ENCODE measurements at places on chromosomes 11 and 22.

DNA sequence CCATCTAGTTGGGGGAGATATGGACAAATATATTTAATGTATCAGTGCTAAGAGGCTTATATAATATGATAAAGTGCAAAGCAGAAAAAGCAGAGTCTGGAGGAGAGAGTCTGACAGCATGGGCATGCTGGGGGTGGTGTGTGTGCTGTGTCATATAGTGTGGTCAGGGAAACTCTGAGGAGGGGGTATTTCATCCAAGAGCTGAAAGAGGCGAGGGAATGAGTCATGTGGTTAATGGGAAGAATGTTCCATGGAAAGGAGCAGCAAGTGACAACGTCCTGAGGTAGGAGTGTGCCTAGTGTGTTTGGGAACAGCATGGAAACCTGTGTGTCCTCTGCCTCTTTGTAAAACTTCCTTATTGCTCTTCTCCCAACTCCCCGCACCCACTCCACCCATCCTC is 38.0 kb downstream of the EIF3F start:
- no peak for DNase-seq

DNA sequence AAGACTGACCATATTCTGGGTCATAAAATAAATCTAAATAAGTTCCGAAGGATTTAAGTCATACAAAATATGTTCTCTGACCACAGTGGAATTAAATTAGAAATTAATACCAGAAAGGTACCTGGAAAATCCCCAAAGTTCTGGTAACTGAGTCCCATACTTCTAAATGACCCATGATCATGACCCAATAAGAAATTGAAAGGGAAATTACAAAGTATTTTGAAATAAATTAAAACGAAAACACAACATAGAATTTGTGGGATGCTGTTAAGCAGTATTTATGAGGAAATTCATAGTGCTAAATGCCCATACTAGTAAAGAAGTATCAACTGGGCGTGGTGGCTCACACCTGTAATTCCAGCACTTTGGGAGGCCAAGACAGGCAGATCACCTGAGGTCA is 23.4 kb upstream of the IL10RA start:
- no peak for DNase-seq

GRCh38 chr11:70539360-70540095 is 141.2 kb downstream of the CTTN start:
- DNase-seq, result no peak

DNA sequence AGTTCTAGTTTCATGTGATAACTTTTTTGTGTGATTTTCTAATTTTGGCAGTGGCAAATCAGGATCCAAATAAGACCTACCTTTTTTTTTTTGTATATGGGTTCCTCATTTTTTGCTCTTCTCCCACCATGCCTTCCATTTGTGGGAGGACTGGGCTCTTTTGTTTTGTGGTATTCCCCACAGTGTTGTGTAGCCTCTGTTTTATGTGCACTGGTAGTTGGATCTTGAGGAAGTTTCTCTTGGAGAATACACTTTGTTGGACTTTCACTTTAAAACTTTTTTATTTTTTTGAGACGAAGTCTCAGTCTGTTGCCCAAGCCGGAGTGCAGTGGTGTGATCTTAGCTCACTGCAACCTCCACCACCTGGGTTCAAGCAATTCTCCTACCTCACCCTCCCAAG is 39.7 kb downstream of the PPP6R3 start:
- no peak for DNase-seq

- DNase-seq, result no peak
Observed at GRCh38 chr11:81222491-81222890, 1511.2 kb downstream of the FAM181B start.

DNA sequence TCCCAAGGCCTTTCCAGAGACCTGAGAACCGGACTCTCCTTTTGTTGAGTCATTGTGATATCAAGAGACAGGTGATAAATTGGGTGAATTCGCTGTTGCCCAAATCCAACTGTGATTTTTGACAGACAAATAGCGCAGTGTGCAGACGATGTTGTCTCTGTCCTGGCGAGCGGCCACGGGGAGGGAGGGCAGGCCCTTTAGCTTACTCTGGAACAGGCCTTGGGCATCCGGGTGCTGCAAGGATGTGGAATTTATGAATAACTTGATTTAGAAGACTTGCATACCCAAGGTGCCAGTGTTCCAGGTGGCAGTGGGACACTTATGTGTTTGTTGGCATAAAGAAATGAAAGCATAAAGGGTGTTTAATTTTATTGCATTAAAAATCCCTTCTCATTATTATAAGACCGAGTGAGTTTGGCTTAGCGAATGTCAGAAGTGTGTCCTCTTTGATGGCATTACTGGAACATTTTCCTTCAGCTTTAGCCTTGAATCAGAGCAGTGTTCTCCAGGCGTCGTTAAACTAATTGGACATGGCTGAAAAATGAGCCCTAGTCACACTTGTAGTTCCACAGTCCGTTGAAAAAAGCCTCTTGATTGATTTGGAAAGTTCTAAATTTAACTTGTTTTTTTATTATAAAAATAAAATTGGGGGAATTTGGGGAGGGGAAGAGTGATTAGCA is 9.4 kb downstream of the LDLRAD3 start:
- no peak for DNase-seq

- DNase-seq, result no peak
Observed at GRCh38 chr11:86199354-86199753, 45.2 kb upstream of the EED start.

DNA sequence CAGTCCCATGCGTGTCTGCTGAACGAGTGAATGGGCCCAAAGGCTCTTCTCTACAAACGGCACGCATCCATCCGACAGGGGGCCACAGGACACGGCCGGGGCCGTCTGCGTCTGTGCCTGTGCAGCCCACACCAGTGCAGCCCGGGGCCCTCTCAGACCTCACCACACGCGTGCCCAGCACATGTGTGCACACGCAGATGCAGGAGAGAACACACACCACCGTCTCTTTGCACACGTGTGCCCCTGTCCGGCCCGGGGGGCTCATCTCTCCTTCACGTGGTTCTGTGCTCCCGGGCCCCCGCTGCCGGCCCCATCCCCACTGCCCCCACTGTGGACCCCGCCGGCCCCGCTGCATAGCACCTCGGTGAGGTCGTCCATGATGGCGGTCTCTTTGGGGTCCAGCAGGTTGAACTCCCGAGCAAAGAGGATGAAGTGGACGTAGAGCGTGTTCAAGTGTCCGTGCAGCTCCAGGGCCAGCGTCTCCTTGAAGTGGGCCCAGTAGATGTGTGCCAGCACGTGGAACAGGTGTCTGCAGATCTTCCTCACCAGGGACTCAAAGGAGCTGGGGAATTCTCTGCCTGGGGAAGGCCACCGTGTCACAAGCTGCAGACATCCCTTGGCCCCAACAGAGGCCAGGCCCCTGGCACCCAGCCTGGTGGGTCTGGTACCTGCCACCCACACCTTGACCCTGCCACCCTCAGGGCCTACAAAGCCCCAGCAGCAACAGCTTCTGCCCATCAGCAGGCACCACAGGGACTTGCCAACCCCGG is 16.5 kb downstream of the MOB2 start:
- DNase-seq, result no peak

DNA sequence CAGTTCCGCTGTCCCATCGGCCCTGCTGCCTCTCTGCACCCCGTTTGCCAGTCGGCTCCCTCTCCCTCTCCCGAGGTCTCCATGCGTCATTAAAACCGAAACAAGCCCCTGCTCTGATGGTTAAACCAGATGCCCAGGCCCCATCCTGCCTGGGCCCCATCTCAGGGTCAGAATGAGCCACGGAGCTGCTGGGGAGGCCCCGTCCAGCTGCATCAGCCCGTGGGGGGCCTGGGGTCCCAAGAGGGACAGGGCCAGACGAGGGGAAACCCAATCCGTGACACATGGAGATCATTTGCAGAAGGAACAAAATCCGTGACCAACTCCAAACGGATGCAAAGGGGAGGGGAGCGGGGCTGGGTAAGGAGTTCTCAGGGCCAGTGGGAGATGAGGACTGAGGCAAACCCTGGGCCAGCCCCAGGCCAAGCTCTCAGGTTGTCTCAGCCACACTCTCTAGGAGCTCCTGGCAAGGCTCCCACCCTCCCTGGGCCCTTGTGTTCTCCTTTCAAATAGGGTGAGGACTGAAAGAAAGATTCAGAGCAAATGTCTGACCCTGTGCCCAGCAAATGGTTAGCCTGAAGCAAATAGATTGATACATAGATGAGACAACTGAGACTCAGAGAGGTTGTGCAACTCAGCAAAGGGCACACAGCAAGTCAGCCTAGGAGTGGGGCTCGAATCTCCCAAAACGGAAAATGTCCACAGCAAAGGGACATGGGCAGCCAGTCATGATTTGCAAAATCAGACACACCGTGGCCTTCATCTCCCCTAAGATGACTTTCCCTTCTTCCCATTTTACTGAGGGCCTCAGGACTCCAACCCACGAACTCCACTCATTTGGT is 162.1 kb downstream of the MN1 start:
- DNase-seq, result no peak

GRCh38 chr11:19160847-19161246 is 40.9 kb downstream of the CSRP3 start:
- DNase-seq, result no peak

DNA sequence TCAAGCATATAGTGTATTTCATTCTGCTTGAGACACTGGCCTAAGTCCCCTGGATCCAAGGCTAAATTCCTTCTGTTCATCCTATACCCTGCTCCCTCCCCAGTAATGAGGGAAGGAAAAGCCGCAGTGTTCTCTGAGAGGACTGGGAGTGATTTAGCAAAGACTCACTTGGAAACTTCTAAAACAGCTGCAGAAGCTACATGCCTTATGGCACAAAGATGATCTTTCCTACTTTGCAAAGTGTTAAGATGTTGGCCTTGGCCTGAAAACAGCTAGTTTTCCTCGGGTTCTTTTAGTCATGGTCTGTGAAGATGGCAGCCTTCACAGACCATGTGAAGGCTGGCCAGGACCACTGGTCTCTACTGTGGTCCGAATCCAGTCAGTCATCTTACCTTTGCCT is 65.7 kb downstream of the ABTB2 start:
- no peak for DNase-seq

GRCh38 chr11:132490978-132491377 is 1041.3 kb downstream of the OPCML start:
- DNase-seq, result no peak

GRCh38 chr11:128302425-128303186 is 284.8 kb downstream of the ETS1 start:
- DNase-seq, result peak; percentile 91

- DNase-seq, result no peak
Observed at GRCh38 chr11:1237128-1237580, 14.3 kb downstream of the MUC5B start.

DNA sequence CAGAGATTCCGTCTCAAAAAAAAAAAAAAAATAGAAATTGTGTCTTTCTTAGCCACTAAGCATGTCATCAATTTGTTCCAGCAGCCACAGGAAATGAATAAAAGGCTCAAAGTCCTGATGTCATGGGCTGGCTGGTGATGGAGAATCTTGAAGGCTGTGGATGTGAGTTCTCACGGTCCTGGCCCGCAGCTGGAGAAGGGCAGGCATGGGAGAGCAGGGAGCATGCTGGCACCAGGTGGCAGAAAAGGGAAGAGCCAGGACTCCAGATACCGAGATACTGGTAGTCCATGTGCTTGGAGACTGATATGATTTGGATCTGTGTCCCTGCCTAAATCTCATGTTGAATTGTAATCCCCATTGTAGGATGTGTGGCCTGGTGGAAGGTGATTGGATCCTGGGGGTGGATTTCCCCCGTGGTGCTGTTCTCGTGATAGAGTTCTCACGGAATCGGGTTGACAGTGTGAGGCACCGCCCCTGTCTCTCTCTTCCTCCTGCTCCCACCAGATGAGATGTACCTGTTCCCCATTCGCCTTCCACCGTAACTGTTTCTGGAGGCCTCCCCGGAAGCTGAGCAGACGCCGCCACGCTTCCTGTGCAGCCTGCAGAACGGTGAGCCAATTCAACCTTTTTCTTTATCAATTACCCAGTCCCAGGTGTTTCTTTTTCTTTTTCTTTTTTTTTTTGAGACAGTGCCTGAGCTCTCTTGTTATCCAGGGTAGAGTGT is 18.1 kb downstream of the MRGPRD start:
- no peak for DNase-seq

- DNase-seq, result no peak
Observed at GRCh38 chr11:125873881-125874555, 13.4 kb upstream of the HYLS1 start.

DNA sequence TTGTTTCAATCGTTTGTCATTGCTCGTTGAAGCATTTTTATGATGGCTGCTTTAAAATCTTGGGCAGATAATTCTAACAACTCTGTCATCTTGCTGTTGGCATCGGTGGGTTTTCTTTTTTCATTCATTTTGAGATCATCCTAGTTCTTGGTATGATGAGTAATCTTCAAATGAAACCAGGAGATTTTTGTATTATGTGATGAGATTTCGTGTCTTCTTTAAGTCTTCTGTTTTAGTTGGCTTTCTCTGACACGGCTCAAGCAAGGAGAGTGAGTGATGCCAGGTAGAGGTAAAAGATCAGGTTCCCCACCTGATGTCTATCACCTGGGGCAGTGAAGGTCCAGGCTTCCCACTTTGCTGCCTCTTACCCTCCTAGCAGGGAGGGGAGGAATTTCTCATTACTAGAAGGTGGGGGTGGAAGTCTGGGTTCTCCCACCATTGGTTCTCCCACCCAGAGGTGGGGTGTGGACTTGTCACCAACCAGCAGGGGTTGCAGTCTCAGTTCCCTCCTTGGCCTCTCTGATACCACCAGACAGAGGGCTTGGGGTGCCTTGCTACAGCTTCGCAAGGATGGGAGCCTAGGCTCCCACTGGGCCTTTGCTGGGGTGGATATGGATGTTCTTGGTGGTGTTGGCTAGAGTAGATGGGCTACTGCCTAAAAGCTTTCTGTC is 12.9 kb downstream of the CDC45 start:
- no peak for DNase-seq
